ENCODE measurements at places on chromosomes 7 and 10.

DNA sequence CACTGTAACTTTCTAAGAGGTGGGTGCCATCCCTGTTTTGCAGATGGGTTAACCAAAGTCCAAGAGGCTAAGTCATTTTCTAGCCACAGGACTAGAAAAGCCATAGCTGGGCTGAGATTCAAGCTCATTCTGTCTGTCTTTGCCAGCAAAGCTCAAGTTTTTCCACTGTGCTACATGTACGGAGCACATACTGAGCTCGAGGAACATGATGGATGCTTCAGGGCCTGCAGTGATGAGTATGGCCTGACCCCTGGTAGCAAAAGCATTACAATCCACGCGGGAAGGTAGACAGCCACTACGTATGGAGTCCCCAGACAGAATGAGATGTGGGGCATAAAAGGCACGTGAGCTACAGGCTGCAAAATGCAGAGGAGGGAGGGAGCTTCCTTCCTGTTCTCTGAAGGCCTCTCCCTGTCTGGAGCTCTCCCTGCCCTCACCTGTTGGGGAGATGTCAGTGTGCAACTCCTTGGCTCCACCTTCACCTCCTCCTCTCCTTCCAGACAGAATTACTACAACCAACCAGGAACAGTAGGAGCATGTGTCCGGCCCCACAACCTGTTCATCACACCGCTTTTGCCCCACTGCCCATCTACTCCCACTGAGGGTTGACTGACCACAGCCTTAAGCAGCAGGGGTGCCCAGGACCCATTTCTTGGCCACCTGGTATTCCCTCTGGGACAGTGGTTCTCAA, 16.4 kb downstream of the ITPRIP start:
- no peak for DNase-seq

DNA sequence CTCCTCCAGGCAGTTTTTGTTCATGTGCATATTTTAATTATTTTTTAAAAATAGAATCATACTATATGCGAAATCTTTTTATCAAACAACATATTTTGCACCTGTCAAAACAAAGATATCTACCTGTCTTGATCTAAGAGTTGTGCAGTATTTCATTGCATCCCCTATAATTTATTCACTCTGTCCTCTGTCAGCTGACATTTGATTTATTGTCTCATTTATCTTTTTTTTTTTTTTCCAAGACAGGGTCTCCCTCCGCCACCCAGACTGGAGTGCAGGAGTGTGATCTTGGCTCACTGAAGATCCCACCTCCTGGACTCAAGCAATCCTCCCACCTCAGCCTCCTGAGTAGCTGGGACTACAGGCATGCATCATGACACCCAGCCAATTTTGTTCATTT, 49.0 kb downstream of the PRLHR start:
- no peak for DNase-seq

- DNase-seq, result no peak
These were observed 18.0 kb downstream of the VSIR start for GRCh38 chr10:71755179-71755879.

- DNase-seq, result no peak
These were observed at the start of gene TMEM140 for GRCh38 chr7:135147899-135148721. TMEM140 (plus strand) TSS chr7:135148072; CDS start chr7:135164442, 16,370 bp downstream.

GRCh38 chr7:31890766-31891165, 179.4 kb downstream of the PDE1C start:
- DNase-seq, result no peak

- DNase-seq, result no peak
These were observed 4.0 kb downstream of the VENTX start for GRCh38 chr10:133241501-133242205.

DNA sequence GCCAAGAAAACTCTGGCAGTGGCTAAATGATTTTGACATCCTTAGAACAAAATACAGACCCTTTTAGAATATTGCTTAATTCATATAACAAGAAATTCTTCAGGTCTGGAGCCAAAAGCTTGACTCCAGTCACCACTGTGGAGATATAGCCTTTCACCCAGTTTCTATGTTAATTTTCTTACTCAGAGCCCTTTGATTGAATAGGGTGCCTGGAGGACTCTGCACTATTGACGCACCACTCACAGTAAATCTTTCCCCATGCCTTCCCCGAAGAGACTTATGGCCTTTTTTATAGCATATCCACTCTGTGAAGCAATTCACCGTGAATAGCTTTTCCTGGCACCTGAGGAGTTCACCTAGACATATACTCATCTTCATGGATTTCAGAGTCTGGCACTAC, 613.8 kb downstream of the ZWINT start:
- DNase-seq, result no peak

GRCh38 chr7:115267503-115267902, 345.6 kb downstream of the MDFIC start:
- no peak for DNase-seq

DNA sequence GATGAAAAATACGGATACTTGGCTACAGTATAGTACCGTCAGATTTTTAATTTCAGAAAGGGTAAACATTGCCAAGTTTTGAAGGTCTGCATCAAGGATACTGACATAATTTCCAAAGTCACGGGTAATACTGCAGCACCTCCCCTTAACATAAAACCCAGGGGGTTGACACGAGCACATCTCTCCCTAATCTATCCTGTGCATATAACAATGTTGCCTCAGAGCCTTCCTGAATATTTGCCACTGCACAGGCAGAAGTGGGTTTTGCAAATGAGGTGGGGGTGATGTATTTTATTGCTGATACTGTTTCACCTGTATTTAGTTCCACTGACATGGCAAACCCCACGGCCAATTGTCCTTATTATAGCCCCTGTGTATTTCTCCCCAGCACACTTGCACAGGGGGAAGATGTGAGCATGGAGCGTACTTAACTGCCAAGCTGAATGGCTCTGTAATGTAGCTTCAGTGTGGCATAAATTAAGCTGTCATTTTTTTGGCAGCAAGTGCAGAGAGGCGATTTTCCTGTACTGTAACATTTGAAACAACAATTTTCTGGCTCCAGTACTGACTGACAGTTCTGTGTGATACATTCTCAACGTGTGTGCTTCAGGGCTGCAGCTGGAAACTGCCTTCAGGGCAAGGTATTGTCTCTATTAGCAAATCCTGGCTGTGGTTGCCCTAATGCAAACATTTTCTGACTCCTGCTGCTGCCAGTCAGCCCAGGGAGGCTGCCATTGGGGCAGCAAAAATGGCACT, 299.6 kb upstream of the SP4 start:
- no peak for DNase-seq

Measured in stimulated activated CD8-positive, alpha-beta memory T cell treated with anti-CD3 and anti-CD28 coated beads, Interleukin-7, amount 100 ng/mL, for 1 hour (primary cell).